Mesothelial cell of epicardium (in vitro differentiated cells): ENCODE measurements at places on chromosomes 12 and 14.

- DNase-seq = no peak
Observed at GRCh38 chr12:45966486-45966885, 23.9 kb downstream of the SCAF11 start.

DNA sequence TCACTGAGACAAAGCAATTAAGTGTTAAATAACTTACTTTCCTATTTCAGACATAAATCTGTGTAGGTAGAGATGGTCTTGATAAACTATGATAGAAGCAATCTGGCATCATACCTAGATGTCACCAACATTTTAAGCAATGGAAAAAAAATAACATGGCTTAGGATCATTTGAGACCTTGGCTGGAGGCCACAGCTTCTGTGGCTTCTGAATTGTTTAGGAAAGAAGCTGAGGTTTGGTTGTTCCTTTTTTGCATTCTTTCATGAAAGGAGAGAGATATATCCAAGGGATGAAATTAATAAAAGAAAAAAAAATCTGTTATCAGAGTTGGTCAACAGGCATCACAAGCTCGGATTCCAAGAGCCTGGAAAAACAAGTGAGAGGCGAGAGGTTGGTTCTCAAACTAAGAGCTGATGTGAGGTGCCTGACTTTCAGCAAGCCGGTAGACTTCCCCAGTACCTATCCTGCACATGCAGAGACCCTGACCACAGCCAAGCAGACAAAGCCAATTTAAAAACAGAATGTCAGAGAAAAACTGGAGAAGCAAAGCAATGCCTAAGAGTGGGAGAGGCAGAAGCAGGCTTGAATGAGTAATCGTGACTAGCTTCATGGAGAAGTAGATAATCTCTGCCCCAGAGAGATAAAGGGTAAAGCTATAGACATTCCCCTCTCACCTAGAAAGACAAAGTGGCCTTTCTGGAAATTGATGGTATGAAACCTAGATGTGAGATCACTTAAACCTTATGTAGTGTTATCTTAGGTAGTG, 43.4 kb upstream of the ST8SIA1 start:
- no peak for DNase-seq

DNA sequence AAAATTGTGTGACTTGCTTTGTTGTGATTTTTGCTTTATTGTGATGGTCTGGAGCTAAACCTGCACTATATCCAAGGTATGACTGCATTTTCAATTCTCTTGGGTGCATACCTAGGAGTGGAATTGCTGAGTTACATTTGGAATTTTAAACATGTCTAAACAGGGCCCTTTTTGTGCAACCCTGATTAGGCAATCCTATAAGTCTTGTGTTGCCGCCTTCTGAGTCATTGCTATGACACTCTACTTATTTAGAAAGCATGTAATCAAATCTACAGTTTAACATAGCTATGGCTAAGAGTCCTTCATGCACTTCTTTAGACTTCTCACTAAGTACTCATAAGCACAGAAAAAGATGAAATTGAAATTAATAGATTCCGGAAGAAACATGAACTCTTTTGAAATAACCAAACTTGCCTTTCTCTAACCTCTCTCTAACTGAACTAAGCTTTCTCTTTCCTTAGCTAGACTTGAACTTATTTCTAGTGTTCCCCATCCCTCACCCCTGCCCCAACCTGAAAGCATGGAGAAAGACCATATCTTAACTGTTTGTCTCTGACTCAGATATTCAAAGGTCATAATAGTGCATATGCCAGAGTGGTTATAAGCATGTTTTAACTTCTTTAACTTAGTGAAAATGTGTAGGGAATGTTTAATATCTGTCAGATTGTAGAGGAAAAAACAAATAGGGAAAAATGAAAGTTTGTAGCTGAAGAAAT, 203.0 kb downstream of the SNAPC1 start:
- no peak for DNase-seq

DNA sequence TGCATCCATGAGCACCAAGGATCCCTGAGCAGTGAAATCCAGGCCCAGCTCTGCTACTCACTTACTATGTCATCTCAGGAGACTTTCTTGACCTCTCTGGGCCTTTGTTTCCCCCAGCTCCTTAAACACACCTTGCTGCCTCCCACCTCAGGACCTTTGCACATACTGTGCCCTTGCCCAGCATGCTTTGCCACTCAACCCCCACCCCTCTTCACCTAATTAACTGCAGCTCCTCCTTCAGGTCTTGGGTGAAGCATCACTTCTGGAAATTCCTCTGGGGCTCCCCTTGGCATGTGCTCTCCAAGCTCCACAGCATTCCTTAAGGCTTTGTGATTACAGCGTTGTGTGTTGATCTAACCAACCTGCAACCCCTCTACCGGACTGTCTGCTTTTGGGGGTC, 15.9 kb downstream of the WSCD2 start:
- DNase-seq = no peak

- no peak for DNase-seq
Observed at GRCh38 chr12:612886-613285, 50.4 kb downstream of the NINJ2 start.

DNA sequence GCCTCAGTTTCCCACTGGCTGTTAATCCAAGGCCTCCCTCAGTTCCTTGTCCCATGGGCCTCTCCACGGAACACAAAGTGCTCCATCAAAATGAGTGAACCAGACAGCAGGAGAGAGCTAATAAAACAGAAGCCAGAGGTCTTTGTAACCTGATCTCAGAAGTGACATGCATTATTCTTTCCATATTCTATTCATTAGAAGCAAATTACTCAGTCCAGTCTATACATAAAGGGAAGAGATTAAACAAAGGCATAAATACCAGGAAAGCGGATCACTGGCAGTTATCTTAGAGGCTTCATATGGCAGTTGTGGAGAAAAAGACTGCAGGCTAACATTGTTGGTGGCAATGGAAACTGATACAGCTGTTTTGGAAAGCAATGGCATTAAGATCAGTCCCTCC, 170.6 kb upstream of the GARIN6 start:
- no peak for DNase-seq

DNA sequence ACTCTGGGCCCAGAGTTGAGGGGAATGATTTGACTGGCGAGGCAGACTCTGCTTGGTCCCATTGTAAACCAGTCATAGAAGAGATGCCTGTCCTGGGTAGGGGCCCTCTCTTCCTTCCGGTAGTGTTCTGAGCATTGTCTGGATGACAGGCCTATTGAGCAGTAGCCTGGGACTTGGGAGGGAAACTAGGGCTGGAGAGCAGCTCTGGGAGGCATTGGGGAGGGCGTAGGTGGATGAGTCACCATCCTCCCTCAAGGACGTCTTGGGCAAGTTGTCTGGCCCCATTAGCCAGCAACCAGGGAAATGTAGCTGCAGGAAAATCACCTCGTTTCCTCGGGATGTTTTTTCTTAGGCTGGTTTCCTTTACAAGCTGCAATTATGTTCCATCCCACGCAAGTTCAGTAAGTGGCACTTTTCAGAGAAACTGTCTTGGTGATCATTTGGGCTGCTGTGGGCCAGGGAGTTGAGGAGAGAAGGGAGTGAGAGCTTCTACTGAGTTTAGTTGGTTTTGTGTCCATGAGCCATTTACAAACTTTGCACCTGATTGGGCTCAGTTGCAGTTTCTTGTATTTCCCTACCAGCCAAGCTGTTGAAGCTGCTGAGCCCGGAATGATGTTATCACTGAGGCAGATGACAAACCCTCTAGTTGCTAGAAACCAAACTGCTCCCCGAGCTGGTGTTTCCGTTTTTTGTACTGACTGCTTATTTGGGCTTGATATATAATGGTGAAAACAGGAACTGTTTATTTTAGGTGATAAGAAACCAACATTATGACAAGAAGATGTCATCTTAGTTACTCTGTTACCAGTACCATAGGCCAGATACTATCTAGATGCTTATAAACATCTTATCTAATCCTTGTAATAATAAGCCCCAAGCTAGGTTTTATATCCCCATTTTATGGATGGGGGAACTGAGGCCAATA, 147.6 kb downstream of the CHST11 start:
- DNase-seq = no peak

- DNase-seq = no peak
Observed at GRCh38 chr14:72855913-72856312, 38.0 kb downstream of the DPF3 start.

DNA sequence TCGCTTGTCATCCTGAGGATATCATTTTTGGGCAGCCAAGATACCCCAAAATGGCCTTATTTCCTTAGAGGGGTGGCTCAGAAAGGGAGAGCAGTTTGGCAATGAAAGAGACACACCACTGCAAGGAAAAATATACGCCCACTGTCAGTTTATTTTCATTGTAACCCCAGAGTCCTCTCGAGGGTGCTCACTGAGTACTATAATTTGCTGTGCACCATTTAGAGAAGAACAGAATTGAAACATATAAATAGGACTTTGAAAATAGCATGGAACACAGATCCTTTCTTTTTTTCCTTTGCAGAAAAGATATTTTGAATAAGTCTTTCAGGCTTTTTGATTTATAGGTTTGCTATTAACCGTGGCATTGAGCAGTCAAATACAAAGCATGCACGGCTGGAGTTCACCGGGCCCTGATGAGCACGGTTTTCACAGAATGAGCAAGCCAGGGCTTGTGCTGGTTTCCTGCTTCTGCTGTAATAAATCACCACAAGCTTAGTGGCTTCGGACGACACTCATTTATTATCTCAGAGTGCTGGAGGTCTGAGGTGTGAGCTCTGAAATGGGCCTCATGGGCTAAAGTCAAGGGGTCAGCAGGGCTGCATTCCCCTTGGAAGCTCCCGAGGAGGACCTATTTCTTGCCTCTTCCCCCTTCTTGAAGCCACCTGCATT, 152.3 kb downstream of the ZNF664 start:
- no peak for DNase-seq

DNA sequence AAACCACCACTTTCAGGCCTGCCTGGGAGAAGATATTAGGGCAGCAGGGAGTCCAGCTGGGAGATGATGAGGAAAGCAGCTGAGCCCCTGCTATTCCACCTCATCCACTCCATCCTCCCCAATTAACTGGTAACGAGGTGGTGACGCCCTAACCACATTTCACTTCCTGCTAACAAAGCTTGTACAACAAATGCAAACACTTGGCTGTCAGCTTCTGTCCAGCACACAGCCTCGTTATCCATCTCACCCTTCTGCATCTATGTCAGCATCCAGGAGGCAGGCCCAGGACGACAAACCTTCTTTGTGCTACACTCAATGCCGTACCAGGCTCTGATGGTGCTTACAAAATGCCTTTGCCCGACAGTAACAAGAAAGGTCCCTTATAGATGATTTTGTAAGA, 225.4 kb downstream of the APAF1 start:
- DNase-seq = no peak

DNA sequence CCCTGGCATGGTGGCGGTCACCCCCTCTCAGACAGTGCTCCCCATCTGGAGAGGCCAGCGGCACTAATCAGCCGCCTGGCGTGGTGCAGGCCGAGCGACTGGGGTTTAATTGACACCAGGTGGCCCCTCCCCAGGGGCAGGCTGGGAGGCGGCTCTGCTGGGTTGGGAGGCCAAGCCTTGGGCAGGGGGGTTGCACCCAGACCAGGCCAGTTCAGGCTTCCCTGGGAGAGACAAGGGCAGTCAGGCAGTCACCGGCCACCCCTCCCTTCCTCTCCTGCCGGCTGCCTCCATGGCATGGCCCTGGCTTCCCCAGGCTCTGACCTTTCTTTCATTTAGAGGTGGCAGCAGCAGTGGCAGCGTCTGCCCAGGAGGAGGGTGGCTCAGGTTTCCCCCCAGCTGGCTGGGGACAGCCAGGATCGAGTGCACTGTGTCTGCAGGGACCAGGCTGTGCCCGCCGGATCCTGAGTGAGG, 78.1 kb upstream of the NOS1 start:
- no peak for DNase-seq

DNA sequence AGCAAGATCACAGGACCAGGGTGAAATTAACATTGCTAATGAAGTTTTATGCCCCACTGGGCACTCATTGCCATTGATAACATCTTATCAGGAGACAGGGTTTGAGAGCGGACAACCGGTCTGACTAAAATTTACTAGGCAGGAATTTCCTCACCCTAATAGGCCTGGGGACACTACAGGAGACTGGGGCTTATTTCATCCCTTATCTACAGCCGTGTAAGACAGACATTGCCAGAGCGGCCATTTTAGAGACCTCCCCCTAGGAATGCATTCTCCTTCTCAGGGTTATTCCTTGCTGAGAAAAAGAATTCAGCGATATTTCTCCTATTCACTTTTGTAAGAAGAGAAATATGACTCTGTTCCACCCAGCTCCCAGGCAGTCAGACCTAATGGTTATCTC, 8.3 kb downstream of the OR4K17 start:
- no peak for DNase-seq

- DNase-seq = no peak
Observed at GRCh38 chr12:41479426-41479825, 291.3 kb downstream of the PDZRN4 start.

GRCh38 chr14:94342334-94342934, 19.3 kb upstream of the SERPINA6 start:
- peak; percentile 50 for DNase-seq

GRCh38 chr14:54625112-54625511, 58.2 kb downstream of the SAMD4A start:
- no peak for DNase-seq
